ENCODE measurements at places on chromosomes 6 and 20.

GRCh38 chr6:44093066-44093465 lies 34.2 kb downstream of the MRPL14 start:
- DNase-seq = no peak

DNA sequence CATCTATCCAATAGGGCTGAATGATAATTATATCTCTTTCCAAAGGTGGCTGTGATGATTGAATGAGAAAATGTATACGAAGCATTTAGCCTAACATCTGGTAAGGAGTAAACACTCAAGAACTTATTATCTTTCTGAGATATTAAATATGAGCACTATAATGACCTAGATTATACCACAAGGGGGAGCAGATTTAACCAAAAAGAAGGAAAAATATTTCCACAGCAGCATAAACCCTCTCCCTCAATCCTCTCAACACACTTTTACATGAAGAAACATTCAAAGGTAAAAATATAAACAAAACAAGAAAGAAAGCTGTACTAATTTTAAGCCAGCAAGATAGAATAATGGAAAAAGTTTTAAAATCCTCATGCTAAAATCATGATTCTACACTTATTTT lies 68.4 kb downstream of the SHPRH start:
- no peak for DNase-seq

DNA sequence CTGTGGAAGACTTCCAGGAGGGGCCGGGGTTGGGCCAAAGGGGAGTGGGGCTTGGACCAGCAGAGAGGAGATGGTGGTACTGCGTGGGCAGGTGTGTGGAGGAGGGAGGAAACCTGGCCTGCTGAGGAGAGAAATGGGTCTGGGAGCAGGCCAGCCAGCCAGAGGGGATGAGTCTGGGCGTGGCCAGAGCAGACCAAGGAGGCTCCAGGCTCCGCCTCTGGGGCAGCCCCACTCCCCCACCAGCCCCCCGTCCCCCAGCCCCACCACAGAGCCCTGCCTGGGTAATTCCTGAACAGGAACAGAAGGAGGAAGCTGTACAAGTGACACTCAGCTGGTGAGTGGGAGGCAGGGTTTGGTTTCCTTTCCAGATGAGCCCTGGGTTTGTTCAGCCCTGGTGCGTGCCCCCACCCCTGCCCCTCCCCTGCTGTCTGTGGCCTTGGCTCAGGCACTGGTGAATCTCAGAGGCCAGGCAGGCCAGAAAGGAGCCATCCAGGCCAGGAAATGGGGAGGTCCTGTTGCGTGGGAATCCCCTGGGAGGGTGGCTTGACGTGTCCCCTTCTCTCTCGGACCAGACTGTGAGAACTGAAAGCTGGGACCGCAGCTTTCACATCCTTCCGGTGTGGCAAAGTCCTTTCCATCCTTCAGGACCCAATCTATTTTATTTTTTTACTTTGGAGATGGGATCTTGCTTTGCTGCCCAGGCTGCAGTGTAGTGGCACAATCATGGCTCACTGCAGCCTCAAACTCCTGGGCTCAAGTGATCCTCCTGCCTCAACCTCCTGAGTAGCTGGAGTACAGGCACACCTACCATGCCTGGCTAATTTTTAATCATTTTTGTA lies 9.4 kb upstream of the SRC start:
- no peak for DNase-seq

DNA sequence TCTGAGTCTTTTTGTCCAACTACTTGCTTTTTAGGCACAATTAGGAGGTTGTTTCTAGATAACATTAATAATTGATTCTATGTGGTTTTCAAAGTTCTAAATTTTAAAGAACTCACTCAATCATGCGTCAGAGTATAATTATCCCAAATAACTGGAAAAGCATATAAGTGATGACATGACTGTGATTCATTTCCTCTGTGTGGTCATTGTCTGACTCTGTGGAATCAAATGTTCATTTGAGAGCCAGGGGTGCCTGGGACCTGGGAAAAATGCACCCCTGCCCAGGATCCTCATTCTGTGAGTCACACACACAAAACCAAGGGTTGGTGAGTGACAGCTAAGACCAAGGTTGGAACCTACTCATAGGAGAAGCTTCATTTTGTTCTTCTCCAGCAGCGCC lies 127.1 kb upstream of the MLIP start:
- DNase-seq = no peak

DNA sequence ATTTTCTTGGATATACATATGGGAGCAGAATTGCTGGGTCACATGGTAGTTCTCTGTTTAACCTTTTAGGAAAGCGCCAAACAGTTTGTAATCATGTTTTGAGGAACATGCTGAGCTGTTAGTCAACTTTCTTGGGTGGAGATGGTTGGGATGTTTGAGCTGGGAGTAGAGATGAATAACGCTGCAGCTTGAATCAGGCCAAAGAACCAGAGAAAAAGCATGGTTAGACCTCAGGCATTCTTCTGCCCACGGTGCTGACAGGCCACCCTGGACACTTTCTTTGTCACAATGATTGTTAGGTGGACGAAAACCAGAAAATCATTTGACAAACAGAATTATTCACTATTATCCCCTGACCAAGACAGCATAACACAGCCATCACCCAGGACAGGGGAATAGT lies 66.8 kb downstream of the PRDM1 start:
- no peak for DNase-seq

- DNase-seq = no peak
Observed at GRCh38 chr6:114167583-114168576, 174.9 kb downstream of the HS3ST5 start.

DNA sequence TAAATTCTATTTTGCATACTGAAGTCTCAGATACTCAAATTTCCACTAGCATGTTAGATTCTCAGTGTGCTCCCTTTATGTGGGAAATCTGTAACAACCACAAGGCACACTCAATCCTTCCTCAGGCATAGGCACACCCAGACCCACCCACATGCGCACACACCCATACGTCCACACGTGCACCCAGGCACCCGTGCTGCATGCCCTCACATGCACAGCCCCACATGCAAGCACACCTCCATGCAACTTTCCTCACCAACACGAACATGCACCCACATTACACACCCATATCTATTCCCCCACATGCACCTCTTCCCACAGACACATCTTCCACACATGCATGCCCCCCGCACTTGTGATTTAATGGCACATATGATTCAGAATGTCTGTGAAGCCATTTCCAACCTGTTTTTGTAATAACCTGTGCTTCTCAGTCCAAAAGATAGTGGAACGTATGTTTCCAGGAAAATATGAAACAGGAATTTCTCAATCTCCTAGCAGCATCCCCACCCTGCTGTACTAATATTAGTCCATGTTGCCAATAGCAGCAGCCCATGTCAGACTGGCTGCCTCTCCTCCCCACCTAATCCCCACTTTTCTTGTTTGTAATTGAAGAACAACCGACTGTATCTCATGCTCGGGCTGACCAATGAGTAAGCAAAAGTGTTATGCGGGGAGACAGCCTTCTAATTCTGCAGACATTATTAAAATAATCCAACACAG lies 11.3 kb upstream of the CYP24A1 start:
- no peak for DNase-seq

DNA sequence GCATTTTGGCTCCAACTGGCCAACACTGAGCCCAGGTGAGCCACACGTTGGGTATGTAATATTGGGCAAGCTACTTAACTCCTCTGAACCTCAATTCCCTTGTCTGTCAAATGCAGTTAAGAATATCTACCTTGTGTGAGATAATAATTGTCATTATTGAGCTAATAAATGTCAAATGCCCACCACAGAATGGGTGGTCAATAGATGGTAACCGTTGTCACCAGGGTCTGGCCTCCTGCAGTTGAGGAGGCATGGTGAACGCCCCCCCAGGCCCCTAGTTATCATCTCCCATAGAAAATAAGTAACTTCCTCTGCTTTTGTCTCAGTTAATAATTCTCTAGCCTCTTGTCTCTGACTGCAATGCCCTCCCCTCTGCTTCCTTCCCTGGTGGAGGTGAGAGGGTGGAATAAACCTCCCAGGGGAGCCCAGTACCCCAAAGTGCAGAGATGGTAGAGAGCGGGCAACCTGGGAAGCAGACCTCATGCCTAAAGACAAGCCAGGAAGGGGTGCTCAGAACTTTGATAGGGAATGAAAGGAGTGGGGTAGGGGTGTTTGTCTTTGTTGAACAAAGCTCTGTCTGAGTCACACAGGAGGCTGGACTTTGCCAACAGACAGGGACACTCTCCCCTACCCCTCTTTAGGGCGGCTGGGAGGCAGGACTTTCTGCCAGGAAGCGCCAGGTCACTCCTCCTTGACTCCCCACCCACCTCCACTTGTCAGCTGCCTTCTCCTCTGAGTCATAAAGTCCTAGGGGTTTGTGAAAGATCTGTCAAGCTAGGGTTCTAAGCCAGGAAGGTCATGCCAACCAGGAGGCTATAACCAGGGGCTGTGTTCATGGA lies 1.3 kb upstream of the UNC5CL start:
- no peak for DNase-seq

DNA sequence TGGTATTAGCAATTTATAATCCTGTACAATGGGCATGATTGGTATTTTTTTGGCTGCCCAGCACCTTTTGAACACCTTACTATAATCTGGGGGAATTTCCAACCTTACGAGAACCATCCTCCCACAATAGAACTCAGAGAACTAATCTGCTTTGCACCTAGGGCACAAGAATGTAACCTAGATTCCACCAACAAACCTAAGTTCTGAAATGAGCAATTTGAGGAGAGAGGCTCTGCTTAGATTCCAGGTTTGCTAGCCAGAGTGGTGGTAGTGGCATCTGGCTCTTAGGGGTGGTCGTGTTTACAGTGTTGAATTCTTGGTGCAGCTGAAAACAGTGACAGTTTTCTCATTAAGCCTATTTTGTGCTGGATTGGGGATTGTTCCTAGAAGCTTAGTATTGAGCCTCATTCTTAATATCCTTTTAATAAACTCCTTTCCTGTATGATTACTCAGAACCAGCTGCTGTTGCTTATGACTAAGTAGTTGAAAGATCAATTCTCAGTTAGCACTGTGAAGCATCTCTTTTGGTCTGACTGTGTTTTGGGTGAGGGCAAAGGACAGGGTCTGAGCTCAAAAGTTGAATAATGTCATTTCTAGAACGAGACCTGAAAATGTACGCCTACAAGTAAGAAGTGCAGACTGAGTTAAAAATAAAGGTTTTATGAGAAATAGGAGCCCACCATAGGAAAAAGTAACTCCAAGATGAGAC lies 385.6 kb downstream of the CDKAL1 start:
- no peak for DNase-seq

GRCh38 chr6:68891419-68891818 lies 256.3 kb downstream of the ADGRB3 start:
- no peak for DNase-seq

DNA sequence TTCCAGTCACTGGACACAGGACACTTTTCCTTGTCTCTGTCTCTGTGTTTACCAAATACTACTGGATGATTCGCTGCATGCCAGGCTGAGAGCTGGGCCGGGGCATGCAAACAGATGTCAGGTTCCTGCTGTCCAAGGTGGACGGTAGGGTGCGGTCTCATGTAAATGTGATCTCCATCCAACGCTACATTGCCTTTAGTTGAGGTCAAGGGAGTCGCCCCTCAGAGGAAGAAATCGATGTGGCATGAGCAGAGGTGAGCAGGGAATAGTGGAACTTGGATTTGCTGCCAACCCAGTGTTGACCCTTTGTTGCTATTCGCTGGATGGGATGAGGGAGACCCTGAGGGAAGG lies 9.8 kb upstream of the TOX2 start:
- no peak for DNase-seq

- no peak for DNase-seq
Observed at GRCh38 chr6:11358904-11359830, 126.7 kb upstream of the NEDD9 start.

DNA sequence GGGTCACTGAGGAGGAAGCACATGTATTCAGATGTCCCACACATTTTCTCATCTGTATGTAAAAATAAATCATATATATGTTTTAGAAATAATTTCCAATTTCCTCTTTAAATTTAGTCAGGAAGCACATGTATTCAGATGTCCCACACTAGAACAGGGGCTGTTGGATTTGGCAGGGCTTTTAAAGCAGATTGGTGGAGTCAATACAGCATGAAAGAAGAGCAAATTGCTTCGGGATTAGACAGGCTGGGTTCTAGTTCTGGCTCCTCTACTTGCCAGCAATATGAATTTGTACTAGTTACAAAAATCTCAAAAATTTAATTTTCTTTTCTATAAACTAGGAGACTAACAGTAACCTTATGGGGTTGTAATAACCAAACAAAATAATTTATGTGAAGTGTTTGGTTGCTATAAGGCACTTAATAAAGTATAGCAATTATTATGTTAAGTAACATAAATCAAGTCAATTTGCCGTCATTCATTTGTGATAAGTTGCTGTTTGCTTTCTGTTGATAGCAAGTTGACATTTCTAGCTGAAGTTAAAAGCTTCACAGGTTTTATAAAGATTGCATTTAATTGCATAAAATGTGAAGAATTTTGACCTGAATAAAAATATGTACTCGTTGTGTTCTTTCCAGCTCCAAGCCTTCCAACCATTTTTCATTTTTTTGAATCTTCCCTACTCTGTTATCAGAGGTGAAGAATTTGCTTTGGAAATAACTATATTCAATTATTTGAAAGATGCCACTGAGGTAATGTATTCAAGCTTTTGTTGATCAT lies 88.9 kb downstream of the CD109 start:
- DNase-seq = no peak

- no peak for DNase-seq
Observed at GRCh38 chr6:166206066-166206465, 38.4 kb upstream of the TBXT start.

GRCh38 chr6:131954775-131955107 lies 3.6 kb upstream of the CCN2 start:
- DNase-seq = no peak

DNA sequence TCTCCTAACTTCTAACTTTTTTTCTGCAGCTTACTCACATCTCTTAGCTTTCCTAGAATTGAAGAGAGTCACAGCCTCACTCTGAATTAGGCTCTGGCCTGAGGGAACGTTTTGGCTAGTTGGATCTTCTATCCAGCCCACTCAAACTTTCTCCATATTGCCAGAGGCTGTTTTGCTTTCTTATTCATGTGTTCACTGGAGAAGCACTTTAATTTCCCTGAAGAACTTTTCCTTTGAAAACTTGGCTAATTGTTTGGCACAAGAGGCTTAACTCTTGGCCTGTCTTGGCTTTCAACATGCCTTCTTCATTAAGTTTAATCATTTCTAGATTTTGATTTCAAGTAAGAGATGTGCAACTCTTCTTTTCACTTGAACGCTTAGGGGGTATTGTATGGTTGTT lies 138.2 kb upstream of the PLCB4 start:
- DNase-seq = no peak

DNA sequence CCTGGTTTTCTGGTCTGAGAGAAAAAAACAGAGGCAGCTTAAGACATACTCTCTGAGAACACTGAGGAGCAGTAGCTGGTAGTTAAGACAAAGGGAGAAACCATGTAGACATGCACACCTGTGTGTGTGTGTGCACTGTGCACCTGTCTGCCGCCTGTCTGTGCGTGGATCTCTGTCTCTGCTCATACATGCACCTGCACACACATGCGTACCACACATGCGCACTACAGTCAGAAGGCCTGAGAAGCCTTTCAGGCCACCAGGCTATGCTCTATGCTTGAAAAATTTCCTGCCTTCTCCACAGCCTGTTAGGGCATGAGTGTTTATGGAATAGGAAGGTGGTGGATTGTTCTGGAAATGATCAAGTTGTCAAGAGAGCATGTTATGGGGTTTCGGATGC lies 103.5 kb downstream of the CDH4 start:
- no peak for DNase-seq

GRCh38 chr6:43307451-43308100 lies 1.1 kb downstream of the CRIP3 start:
- DNase-seq = no peak

- no peak for DNase-seq
Observed at GRCh38 chr6:30188541-30188940, 24.7 kb downstream of the TRIM26 start.

- peak; percentile 89 for DNase-seq
Observed at GRCh38 chr6:43699564-43700186, 12.1 kb upstream of the MRPS18A start.

GRCh38 chr6:13917141-13917540 lies 7.6 kb upstream of the RNF182 start:
- no peak for DNase-seq

Measured in NCI-H748 treated with DMSO at 0.1 percent for 48 hours (cell line).